Dermis blood vessel endothelial cell (primary cell): ENCODE measurements at places on chromosomes 1 and 21. TPM values are rescaled to one million over a fixed set of nuclear protein-coding genes. Genes with fewer than 3 reads are reported as not detected.

DNA sequence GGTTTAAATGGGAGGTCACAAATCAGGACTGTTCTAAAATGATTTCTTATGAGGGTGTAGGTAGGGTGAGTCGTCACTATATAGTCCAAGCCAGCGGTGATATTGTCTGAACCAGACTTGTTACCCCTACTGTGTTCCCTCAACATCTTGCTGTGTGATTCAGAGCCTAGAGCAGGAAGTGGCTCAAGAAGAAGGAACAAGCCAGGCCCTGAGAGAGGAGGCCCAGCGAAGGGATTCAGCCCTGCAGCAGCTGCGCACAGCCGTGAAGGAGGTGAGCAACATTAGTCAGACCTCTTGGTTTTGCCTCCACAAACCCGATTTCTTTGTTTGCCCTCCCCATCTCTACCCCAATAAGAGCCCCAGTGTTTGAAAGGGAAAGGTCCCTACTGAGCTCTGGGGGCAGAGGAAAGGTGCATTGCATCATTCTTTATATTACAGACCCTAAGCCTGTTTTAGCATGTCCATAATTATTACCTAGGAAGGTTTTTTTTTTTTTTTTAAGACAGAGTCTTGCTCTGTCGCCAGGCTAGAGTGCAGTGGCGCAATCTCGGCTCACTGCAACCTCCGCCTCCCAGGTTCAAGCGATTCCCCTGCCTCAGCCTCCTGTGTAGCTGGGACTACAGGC, 5.0 kb upstream of the SH3BGRL3 start:
- DNase-seq, result no peak

DNA sequence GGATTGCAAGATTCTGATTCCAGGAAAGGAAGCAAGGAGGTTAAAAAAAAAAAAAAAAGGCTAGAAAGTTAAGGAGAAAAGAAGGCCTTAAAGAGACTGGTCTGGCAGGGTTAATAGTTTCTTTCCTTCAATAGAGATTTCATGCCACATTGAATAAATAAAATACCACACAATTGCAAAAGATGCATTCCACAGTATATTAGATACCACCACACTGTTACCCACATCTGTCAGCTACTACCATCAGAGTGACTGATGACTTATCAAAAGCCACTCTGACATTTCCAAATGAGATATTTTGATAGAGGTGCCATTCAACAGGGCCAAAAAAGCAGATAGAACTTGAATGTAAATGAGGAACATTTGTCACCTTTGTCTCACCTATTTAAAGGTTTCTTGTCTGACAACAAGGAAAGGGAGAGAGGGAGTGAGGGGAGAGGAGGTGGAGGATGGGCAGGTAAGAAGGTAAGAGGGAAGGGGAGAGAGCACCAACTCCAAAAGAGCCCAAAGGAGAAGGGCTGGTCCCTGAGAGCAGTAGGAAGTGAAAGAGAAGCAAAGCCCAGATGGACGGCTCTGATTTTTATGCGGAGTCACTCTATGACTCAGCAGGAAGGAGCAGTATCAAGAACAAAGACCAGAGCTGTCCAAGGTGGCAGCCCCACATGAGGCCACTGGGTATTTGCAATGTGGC, 38.3 kb downstream of the LRRN2 start:
- peak; percentile 82 for DNase-seq

GRCh38 chr1:119964673-119965363, 68.5 kb upstream of the ADAM30 start:
- no peak for DNase-seq

DNA sequence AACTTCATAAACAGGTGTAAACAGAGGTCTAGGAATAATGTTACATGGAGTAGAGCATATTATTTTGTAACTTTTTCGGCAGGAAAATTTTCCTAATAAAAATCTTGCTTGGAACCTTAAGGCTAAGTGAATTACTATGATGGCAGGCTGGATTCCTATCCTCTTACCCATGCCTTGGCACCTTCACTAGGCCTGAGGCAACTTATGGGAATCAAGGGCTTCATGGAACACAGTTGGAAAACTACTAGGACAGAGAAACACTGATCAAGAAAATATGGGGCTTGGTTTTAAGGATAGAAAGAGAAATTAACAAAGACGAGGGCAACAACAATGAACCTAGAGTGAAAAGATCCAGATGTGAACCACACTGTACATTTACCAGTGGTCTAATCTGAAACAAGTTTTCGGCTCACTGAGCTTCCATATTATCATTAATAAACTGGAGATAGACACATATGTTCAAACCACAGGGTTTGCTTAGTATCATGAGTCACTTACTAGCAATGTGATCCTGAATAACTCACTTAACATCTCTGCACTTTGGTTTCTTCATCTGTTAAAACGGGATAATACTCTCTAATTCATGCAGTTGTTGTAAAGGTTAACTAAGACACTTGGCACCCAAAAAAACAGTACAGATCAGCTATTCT, 68.5 kb downstream of the GPATCH2 start:
- no peak for DNase-seq

DNA sequence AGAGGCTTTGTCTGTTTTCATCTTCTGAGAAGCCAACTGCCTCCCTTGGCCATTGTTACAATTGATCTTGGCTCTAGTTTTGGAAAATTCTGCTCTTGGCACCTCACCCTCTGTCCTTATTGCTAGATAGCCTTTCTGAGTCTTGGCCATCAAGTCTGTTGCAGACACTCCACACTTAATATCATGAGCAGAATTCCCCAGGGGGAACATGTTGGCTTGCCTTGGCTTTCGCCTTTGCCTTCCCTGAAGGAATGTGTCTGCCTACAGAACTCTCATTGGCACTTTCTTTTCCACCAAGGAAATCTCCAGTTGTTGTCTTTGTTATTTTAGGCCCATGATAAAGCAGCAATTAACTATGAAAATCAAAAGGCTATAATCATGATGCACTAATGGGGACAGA, 42.7 kb upstream of the LDLRAP1 start:
- DNase-seq, result no peak

DNA sequence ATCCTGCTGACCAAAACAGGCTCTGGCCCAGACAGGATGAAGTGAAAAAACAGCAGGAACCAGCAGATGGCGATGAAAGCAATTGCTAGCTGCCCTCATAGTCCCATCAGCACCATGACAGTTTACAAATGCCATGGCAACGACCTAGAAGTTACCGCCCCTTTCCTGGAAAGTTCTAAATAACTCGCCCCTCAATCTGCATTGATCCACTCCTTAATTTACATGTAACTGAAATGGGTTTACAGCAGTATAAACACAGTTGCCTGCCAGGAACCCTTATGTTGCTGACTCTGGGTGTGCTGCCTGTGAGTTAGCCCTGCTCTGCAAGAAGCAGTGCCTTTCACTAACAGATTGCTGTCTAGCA, 65.5 kb upstream of the CR1L start:
- peak; percentile 70 for DNase-seq

- peak; percentile 80 for DNase-seq
Measured at GRCh38 chr1:84598846-84599741, 24.9 kb upstream of the CTBS start.

- peak; percentile 88 for DNase-seq
Measured at GRCh38 chr1:153977250-153978240, at the start of gene JTB. JTB (minus strand) TSS chr1:153977674; CDS start chr1:153977252, 422 bp downstream.

SOAT1 gene
- total RNA-seq, result 15.1 and 28.7 TPM in 2 replicates

GRCh38 chr1:235910357-235911299, 43.9 kb upstream of the LYST start:
- DNase-seq, result peak; percentile 86

- DNase-seq, result no peak
Measured at GRCh38 chr1:228900099-228900885, 165.0 kb downstream of the RHOU start.

GRCh38 chr1:115794976-115795639, 26.6 kb upstream of the CASQ2 start:
- DNase-seq, result no peak

OPRD1 gene
- under 0.01 TPM in 1 of 2 replicates, not detected in the other for total RNA-seq
